ENCODE measurements at places on chromosomes 12 and 14.

DNA sequence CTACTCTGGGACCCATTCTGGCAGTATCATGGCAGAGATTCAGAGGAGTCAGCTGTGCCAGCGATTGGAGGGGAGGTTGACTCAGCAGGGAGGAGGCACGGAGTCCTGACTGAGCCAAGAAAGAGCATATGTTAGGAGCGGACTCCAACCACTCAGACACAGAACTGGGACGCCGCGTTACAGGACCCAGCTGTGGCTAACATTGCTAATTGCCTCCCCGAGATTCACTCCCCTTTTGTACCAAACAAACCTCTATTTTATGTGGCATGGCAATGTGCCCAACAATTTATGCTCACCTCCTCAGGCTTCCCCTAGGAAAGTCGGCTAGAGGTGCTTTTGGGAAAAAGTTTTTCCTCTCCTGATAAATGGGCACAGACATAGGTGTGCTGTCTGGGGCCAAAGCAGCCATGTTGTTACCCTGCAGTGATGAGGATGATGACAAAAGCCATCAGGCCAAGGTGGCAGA lies 15.2 kb upstream of the CLIP1 start:
- peak; percentile 60 for DNase-seq
- H3K36me3 ChIP-seq: no peaks in the 10 kb centered on the region
- H3K4me3 ChIP-seq: no peak overlapping the region
- H3K4me1 ChIP-seq: no peaks in the 10 kb centered on the region
- H3K27ac ChIP-seq: peak overlapping the region; percentile 33

- H3K4me3 ChIP-seq: peak overlapping the region; percentile 64
- peak overlapping the region; percentile 95 for H3K27ac ChIP-seq
- H3K36me3 ChIP-seq: no peaks in the 10 kb centered on the region
- peaks cover 4% of the 10 kb centered on the region for H3K4me1 ChIP-seq
- H3K27me3 ChIP-seq: peaks cover 4% of the 10 kb centered on the region
These were observed 1.3 kb upstream of the TEDC1 start for GRCh38 chr14:105489542-105490266.

- H3K27ac ChIP-seq: no peak overlapping the region
- no peak overlapping the region for H3K4me3 ChIP-seq
- H3K36me3 ChIP-seq: no peaks in the 10 kb centered on the region
- H3K27me3 ChIP-seq: no peaks in the 10 kb centered on the region
- no peak for DNase-seq
- no peaks in the 10 kb centered on the region for H3K4me1 ChIP-seq
These were observed 21.7 kb downstream of the HMGA2 start for GRCh38 chr12:65845751-65846537.

- no peaks in the 10 kb centered on the region for H3K4me1 ChIP-seq
- no peak overlapping the region for H3K4me3 ChIP-seq
- H3K27me3 ChIP-seq: no peaks in the 10 kb centered on the region
- H3K36me3 ChIP-seq: no peaks in the 10 kb centered on the region
These were observed 18.4 kb downstream of the ZFYVE1 start for GRCh38 chr14:73008501-73008900.

DNA sequence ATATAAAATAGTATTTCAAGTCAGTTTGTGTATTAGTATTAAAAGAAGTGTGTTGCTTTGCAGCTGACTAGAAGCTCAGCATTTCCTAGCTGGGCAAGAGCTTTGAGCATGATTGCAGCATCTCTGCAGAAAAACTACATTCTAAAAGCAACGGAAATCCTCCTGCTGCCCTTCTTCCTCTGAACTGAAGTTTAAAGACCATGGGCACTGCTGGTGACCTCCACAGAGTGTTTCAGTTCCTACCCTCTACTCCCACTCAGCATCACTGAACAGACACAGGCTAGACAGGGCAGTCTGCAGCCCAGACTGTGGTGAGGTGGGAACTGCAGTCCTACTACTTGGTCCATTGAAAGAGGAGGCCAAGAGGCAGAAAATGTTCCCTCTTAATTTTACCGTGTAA lies 59.0 kb downstream of the FAR2 start:
- no peak for DNase-seq
- no peak overlapping the region for H3K4me3 ChIP-seq
- no peaks in the 10 kb centered on the region for H3K4me1 ChIP-seq
- H3K27ac ChIP-seq: no peak overlapping the region
- H3K27me3 ChIP-seq: no peaks in the 10 kb centered on the region
- H3K36me3 ChIP-seq: no peaks in the 10 kb centered on the region

DNA sequence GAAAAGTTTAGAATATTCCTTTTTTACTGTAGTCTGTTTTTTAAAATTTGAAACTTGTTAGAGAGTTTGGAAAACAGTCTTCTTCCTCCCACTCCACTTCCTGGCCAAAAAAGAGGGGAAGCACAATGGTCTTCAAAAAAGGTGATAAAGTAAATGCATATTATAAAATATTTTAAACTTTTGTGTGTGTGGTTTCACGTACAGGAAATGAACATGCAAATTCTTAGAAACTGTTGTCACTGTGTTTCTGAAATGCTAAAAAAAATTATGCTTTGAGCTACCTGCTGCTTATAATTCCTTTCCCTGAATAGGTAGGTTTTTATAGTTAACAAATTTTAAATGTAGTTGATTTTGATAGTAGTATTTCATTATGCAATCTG lies 2.9 kb downstream of the FGFR1OP2 start:
- H3K27ac ChIP-seq: no peak overlapping the region
- H3K4me1 ChIP-seq: no peaks in the 10 kb centered on the region
- no peaks in the 10 kb centered on the region for H3K27me3 ChIP-seq
- H3K36me3 ChIP-seq: no peaks in the 10 kb centered on the region
- no peak for DNase-seq
- H3K4me3 ChIP-seq: no peak overlapping the region

GRCh38 chr12:119102274-119102673 lies 76.5 kb upstream of the HSPB8 start:
- H3K27ac ChIP-seq: no peak overlapping the region
- DNase-seq: no peak

- H3K27ac ChIP-seq: no peak overlapping the region
- H3K4me1 ChIP-seq: no peaks in the 10 kb centered on the region
- no peak for DNase-seq
- H3K36me3 ChIP-seq: no peaks in the 10 kb centered on the region
- H3K27me3 ChIP-seq: peaks cover 2% of the 10 kb centered on the region
These were observed 197.8 kb downstream of the TTC8 start for GRCh38 chr14:89022274-89022673.

GRCh38 chr12:102625819-102626218 lies 145.5 kb upstream of the IGF1 start:
- no peaks in the 10 kb centered on the region for H3K4me1 ChIP-seq
- no peaks in the 10 kb centered on the region for H3K36me3 ChIP-seq

- DNase-seq: no peak
- H3K36me3 ChIP-seq: no peaks in the 10 kb centered on the region
- no peaks in the 10 kb centered on the region for H3K27me3 ChIP-seq
- H3K4me3 ChIP-seq: no peak overlapping the region
These were observed 87.4 kb downstream of the ATF7IP start for GRCh38 chr12:14452865-14453264.

DNA sequence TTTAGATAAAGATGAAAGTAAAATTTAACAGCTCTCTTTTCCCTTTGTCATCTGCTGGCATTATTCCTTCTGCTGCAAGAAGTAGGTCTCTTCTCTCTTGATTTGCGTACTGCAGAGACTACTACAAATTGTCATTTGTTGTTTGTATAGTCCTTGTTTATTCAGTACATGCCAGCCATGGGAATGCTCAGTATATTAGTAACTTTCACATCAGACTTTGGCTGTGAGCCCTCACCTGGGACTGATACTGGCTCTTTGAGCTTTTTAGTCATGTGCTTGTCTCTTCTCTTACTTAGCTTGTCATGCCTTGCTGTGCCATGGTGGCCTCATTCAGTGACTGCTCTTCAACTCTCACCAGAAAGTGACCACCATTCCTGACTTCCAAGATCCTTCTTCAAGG lies 169.8 kb downstream of the PRKCH start:
- H3K27me3 ChIP-seq: no peaks in the 10 kb centered on the region
- DNase-seq: peak; percentile 77
- H3K36me3 ChIP-seq: no peaks in the 10 kb centered on the region
- peaks cover 5% of the 10 kb centered on the region for H3K4me1 ChIP-seq

DNA sequence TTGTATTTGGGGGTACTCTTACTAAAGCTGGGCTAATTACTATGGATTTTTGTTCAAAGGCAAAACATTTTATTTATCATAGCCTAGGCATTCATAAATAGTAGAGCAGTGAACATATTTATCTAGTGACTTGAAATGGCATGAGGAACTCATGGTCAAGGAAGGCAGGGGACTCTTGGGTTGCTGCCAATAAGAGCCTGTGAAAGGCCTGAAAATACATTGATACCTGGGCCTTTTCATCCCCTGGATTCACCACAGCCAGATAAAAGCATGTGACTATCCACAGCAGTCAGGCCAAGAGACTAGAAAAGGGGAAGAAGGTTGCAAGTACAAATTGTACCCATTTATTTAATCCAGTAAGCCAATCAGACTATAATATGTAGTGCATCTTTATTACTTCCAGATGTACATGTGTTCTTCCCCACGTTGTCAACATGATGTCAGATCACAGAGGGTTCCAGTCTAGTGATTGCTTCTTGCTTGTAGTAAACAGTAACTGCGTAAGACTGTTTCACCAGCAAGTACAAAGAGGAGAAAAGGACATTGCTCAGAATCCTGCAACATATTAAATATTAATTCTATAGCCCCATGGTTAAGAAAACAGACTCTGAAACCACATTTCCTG lies 409.7 kb downstream of the NOVA1 start:
- H3K4me3 ChIP-seq: no peak overlapping the region
- no peak for DNase-seq
- H3K27ac ChIP-seq: no peak overlapping the region
- H3K4me1 ChIP-seq: no peaks in the 10 kb centered on the region

GRCh38 chr12:30136696-30137095 lies 353.0 kb upstream of the TMTC1 start:
- no peak overlapping the region for H3K27ac ChIP-seq
- DNase-seq: no peak
- no peaks in the 10 kb centered on the region for H3K36me3 ChIP-seq
- no peaks in the 10 kb centered on the region for H3K27me3 ChIP-seq
- H3K4me1 ChIP-seq: no peaks in the 10 kb centered on the region
- H3K4me3 ChIP-seq: no peak overlapping the region

GRCh38 chr12:29269706-29270408 lies 111.1 kb downstream of the ERGIC2 start:
- H3K36me3 ChIP-seq: no peaks in the 10 kb centered on the region
- H3K4me3 ChIP-seq: no peak overlapping the region
- DNase-seq: no peak
- no peaks in the 10 kb centered on the region for H3K27me3 ChIP-seq
